ENCODE measurements at places on chromosomes 7 and 10.

GRCh38 chr10:101367569-101368453, 13.8 kb downstream of the BTRC start:
- no peak for DNase-seq

- no peak for DNase-seq
Observed at GRCh38 chr7:41451826-41452225, 251.1 kb downstream of the INHBA start.

DNA sequence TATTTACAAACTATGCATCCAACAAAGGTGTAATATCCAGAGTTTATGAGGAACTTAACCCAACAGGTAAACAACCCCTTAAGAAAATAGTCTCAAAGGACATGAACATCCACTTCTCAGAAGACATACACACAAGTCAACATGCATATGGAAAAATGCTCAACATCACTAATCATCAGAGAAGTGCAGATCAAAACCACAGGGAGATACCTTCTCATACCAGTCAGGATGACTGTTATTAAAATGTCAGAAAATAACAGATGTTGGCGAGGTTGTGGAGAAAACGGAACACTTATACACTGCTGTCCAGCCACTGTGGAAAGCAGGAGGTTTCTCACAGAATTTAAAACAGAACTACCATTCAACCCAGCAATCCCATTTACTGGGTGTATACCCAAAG, 84.0 kb downstream of the ADD3 start:
- no peak for DNase-seq

- DNase-seq = no peak
Observed at GRCh38 chr10:12144538-12144937, 15.1 kb downstream of the SEC61A2 start.

GRCh38 chr7:38142736-38143135, 35.3 kb upstream of the STARD3NL start:
- no peak for DNase-seq

DNA sequence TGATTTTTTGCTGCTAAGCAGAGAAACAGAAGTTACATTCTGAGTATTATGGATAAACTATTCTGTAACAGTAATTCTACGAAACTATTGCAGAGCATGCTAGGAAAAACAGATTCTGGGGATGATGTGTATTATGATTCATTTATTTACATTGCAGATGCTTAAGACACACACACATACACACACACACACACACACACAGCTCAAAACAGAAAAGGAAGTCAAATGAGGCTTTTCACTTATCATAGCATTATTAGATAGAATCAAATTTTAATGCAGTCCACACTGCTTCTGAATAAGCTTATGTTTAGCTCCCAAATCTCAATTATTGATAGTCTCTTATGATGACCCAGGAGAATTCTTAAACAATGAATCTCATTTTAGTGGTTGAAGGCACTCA, 307.2 kb downstream of the HGF start:
- no peak for DNase-seq

- DNase-seq = no peak
Observed at GRCh38 chr7:50814166-50814565, 31.5 kb upstream of the GRB10 start.

GRCh38 chr10:110724937-110725336, 80.8 kb downstream of the RBM20 start:
- no peak for DNase-seq

DNA sequence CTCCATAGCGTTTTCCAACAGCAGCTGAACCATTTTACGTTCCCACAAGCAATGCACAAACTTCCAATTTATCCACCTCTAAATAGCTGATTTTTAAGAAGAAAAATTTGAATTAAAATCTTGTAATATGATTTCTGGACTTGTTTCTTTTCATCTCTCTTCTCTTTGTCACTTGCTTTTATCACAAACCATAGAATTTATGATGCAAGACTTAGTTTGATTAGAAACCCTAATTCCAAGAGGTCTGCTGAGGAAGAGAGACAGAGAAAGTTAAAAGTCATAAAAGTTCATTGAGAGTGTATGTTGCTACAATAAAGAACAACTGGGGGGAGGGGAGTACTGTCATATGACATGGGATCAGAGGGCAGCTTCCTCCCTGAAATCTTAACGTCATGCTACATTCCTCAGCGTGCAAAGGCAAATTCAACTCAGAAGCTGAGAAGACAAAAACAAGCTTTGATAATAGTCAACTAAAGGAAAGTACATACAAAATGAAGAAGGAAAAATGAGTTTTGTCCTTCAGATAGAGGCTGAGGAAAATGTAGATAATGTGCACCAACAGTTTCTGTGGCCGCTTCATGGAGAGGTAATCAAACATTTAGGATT, 18.4 kb upstream of the CUBN start:
- DNase-seq = no peak

GRCh38 chr7:516216-516605, 3.4 kb downstream of the PDGFA start:
- DNase-seq = no peak

- DNase-seq = no peak
Observed at GRCh38 chr7:104972500-104972899, 41.5 kb upstream of the KMT2E start.

- DNase-seq = no peak
Observed at GRCh38 chr10:90858461-90858968, 676 bp upstream of the HTR7 start.

DNA sequence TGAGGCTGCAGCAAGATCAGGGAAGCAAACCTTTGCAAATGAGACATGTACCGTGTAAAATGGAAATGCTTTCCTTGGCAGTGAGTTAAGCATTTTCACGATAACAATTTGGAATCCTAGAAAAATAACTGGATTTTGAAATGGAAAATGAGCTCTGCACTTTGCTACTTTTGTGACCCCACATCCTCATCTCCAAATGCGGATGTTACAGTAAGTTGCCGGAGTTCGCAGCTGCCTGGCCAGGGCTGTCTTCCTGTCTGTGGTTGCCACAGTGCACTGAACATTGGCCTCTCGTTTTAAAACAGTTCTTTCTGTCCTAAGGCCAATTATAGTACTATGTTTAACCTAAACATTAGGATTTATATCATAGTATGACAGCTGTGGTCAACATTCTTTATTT, 136.2 kb upstream of the FZD8 start:
- DNase-seq = no peak

DNA sequence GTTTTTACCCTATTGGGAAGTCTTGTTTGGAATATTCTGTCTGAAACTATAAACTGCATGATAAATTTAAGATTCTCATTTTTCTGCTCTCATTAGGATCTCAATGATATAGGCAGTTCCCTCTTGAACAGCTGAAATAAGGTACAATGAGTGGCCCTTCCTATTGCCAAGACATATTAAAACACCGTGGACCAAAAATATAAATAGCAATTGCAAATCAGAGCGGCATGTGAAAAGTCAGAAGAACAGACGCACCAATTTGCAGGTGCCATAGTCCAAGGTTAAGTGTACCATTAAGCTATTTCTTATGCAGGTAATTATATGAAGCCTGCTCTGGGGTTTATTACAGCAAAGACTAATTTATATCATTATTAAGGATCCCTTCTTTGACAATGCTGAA, 920.8 kb upstream of the CELF2 start:
- DNase-seq = no peak

DNA sequence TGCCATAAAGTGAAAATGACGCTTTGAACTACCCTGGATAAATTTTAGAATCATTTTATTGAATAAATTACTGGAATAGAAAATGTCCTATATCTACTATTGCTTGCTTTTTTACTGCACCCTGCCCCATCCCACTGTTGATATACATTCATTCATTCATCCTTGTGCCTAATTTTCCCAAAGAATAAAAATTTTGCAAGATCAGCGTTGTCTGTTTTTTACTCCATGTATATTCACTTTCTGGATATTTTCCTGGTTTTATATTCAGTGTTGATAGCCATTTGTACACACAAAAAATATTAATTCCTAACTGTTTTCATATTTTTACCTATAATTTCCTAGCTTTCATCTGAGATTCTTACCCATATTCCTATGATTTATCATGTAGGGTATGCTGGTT, 262.9 kb upstream of the MAGI2 start:
- DNase-seq = no peak

DNA sequence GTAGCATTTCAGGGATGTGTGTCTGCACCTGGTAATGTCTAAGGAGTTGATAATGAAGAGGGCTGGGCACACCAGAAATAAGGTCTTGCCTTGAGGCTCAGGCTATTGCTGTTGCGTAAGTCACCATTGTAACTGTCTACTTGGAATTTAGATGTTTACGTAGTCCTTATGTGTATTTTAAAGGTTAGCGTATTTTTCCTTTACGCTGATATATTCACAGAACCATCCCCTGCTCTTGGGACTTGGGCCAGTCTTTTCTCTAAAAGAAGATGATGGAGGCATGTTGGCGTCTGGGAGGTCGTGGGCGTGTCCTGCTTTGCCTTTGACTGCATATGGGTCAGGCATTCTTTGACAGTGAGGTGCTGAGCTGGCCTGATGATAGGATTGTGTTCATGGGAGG, 14.7 kb downstream of the WDR37 start:
- DNase-seq = no peak

DNA sequence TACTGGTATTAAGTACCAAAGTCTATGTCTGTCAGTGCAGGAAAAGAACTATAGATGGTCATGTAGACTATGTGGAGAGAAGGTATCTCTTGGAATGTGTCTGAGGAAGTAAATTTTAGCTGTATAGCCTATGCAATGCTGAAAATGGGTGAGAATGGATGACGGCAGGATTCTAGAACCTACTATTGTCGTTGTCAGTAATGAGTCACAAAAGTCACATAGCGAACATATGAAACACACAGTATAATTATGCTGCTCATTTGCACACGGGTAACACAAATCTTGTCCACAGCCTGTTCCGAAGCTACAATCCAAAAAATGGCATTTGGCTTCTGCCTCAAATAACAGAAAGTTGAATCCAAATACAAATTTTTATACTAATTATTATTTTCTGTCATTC, 33.6 kb upstream of the KMT2E start:
- DNase-seq = no peak

DNA sequence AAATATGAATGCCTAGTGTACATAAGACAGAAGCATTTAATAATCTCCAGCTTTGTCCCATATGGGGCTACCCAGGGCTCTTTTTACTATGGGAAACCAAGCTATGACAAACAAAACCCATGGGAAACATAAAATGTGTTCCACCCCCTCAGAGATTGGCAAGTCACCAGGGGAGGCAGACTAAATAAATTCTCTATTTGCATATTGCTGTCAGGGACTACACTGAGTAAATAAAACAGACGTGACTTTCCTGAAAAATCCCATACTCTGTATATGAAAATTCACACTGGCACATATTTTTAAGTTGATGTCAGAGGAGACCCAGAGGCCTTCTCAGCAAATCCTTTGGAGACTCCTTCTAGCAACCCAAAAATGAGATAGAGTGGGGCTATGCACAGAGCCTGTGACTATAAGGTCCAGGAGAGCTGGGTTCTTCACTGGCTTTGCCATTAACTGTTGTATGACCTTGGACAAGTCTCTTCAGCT, 44.0 kb upstream of the HPSE2 start:
- DNase-seq = no peak

GRCh38 chr7:93977211-93977950, 26.8 kb downstream of the BET1 start:
- no peak for DNase-seq

- no peak for DNase-seq
Observed at GRCh38 chr7:70480927-70481569, 650.9 kb upstream of the GALNT17 start.

- no peak for DNase-seq
Observed at GRCh38 chr7:74380720-74381119, 73.0 kb upstream of the GTF2IRD1 start.

DNA sequence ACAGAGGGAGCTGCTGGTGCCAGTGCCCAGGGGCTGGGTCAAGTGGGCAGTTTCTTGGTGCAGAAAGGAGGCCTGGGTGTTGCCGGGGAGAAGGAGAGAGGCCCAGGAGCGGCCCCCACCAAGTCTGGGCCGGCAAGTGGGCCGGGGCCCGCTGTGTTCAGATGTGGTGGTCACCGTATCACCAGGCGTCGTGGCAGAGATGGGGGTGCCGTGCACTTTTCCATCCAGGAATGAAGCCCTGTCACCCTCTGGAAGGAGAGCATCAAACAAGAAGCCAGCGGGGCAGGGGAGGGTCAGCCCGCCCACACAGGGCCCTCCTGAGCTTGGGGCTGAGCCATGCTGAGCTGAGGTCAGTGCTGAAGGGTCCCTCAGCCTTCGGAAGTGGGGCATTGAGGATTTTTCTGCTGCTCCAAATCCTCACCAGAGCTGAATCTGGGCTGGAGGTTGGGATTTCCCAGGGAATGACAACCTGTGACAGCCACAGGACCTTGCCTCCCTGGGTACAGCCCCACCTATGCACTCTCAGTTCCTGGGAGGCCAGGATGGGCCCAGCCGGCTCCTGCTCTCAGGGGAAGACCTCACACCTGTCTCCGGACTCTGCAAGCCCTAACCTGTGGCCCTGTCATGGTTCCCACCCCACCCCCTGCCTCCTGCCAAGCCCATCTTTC, 27.9 kb upstream of the INPP5A start:
- DNase-seq = no peak

GRCh38 chr7:14322724-14323123, 333.3 kb upstream of the ETV1 start:
- no peak for DNase-seq

DNA sequence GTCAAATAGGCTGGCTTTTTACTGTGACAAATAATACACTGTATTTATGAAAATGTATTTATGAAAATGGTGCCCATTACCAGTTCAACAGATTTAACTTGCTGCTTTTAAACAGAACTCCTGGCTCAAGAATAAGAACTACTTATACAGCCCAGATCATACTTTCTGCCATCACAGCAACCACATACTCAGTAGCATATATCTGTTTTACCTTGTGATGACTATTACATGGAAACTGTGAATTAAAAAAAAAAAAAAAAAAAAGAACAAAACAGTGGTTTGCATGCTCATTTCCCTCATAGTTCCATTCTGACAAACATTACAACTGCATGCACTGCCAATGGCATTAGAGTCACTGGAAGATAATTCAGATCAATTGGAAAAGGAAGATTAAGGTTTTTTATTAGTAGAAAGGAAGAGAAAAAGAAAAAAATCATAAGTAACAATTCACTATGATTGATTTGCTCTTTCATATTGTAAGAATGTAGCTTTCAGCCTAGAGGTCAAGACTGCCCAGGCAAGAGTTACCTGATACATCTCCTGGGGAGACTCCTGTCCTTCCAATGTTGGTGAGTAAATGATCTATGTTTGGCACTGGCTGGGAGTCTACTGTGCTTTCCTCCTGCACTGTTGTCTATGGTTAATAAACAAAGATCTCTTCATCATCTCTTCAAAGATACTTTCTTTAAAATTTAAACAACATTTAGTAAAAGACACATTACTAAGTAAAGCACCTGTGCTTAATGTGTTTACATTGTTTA, 132.8 kb downstream of the ARHGAP21 start:
- DNase-seq = no peak

- DNase-seq = no peak
Observed at GRCh38 chr10:112622786-112623185, 175.8 kb downstream of the VTI1A start.

GRCh38 chr7:29610086-29610485, 46.5 kb downstream of the PRR15 start:
- no peak for DNase-seq

- no peak for DNase-seq
Observed at GRCh38 chr7:87370660-87371180, 25.3 kb downstream of the CROT start.

- DNase-seq = no peak
Observed at GRCh38 chr7:33645104-33645503, 260.2 kb upstream of the BMPER start.
